CD4-positive, CD25-positive, alpha-beta regulatory T cell (primary cell): ENCODE measurements at places on chromosomes 13 and 19. TPM values are rescaled to one million over a fixed set of nuclear protein-coding genes. Genes with fewer than 3 reads are reported as not detected.

ZNF317 gene
- total RNA-seq: 92.4 TPM

KLF12 gene
- total RNA-seq: 95.1 TPM

LIM2 gene
- not detected for total RNA-seq

ZNF547 gene
- total RNA-seq: 2.1 TPM

GDF15 gene
- not detected for total RNA-seq

NLRP9 gene
- total RNA-seq: not detected

RASGRP4 gene
- total RNA-seq: 10.9 TPM

OR7A5 gene
- not detected for total RNA-seq

WDR83 gene
- total RNA-seq: 13.0 TPM

ZNF607 gene
- total RNA-seq: 5.5 TPM

SLC25A41 gene
- 0.42 TPM for total RNA-seq

ZNF793 gene
- 4.5 TPM for total RNA-seq

CRX gene
- not detected for total RNA-seq
